ENCODE measurements at places on chromosomes 16 and 17.

DNA sequence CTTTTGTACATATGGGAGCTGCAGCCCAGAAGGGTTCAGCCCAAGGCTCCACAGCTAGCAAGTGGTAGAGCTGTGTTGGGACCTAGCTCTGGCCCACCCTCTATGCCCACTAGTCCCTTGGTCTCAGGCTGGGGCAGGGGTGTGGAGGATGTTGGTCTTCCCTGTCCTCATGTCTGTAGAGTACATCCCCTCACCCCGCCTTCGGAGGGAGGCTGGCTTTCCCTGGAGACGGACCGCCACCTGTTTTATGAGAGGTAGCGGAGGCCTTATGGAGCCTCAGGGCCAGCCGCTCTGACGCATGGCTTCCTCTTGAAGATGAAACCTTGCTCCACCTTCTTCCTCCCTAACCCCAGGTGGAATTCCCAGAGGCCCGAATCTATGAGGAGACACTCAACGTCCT is 8.4 kb downstream of the TNFAIP1 start:
- no peak for DNase-seq

GRCh38 chr16:86823888-86824671 is 245.7 kb downstream of the FOXL1 start:
- DNase-seq = no peak

- no peak for DNase-seq
Measured at GRCh38 chr17:16286947-16287562, 66.2 kb downstream of the CENPV start.

- DNase-seq = no peak
Measured at GRCh38 chr17:44335564-44335963, 9.5 kb upstream of the GRN start.

DNA sequence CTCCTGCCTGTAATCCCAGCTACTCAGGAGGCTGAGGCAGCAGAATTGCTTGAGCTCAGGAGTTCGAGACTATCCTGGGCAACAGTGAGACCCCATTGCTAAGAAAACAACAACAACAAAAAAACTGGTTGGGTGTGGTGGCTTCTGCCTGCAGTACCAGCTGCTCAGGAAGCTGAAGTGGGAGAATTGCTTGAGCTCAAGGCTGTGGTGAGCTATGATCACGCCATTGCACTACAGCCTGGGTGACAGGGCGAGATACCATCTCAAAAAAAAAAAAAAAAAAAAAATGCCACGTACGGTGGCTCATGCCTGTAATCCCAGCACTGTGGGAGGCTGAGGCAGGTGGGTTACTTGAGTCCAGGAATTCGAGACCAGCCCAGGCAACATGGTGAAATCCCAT is 34.1 kb downstream of the NME2 start:
- no peak for DNase-seq

DNA sequence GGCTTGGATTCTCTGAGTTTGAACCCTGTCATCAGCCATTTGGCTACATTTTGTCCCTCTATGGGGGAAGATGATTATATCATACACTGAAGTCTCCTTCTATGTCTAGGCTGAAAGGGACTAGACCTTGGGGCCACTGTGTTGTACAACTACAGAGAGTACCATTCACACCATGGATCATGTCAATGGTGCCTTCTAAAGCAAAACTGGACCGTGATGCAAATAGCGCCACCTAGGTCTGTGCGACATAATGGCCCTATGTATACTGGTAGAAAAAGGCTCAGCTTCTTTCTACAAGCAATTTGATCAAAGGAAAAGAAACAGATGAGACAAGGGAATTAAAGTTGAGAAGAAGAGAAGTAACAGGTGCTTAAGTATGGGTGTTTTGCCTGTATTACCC is 100.7 kb downstream of the LYRM1 start:
- no peak for DNase-seq

DNA sequence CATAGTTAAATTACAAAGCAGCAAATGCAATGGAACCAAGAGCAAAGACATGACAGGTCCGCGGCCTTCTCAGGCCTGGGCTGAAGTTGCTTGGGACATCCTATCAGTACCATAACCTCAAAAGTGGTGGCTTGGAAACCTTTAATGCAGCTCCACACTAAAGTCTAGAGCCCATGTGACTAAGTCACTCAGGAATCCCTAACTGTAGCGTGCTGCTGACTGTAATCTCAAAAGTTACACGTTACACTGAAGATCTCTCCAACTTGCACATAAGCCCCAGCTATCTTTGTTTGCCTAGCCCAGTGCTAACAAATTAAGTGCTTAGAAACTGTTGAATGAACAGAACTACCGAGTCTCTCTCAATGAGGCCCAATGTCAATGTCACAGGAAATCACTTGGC is 27.8 kb downstream of the NUP88 start:
- no peak for DNase-seq

Measured in NCI-H524 (cell line).